SW480 (cell line): ENCODE measurements at places on chromosomes 16 and 17.

DNA sequence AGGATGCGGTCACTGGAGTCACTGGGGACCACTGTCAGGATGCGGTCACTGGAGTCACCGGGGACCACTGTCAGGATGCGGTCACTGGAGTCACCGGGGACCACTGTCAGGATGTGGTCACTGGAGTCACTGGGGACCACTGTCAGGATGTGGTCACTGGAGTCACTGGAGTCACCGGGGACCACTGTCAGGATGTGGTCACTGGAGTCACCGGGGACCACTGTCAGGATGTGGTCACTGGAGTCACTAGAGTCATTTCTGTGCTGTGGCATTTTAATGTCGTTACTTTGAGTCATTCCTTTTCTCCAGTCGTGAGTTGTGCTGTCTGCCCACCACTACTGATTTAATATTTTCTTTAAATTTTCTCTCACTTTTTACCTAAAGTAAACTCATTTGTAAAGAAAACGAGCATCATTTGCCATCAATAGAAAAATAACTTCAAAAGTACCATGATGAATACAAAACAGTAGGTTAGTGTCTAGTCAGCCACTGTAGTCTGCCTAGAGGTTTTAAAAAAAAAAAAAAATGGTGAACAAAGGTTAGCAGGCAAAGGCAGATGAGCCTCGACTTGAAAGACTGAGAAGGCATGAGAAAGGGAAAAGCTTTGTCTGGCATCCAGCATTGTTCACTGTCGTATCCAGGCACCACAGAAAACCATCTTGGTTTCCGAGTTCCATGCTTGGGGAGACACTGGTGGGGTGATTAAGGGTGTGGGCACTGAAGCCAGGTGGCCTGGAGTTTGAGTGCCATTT lies 346.6 kb downstream of the SNX29 start:
- DNase-seq, result peak; percentile 10

DNA sequence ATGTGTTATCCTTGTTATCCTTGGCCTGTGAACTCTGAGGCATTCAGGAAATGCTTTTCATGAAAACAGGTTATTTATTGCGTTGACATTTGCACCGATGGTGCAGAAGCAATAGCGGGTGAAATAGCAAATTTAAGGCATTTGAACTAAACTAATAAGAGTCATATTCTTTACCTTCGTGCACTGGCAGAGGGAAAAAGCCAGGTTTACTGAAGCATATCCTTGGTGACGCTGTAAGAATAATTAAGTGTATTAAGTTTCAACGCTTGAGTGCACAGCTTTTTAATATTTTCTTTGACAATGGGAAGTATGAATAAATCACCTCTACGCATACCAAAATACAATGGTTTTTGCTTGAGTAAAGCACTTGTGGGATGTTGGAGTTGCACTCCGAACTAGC lies 13.6 kb upstream of the KPNA2 start:
- no peak for DNase-seq

DNA sequence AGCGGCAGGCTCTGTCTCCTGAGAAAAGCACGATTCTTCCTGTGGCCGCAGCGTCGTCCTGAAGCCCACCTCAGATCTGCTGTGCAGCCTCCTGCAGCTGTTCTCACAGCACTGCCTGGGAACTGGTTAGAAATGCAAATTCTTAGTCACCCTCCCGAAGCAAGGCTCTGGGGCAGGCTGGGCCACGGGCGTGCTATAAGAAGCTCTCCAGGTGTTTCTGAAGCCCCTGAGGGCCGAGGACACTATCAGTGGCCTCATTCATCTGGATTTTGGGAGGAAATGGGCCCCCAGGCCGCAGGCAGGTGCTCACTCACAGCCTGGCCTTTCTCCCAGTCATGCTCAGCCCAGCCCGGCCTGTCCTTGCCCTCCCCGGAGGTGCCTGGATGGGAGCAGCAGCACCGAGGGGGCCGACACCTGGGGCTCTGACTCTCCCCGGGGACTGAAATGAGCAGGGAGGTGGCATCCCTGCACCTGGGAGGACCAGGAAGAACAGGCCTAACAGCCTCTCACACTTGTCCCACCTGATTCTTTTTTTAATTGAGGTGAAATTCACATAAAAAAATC lies 10.4 kb upstream of the NLRC3 start:
- no peak for DNase-seq

- DNase-seq, result no peak
Measured at GRCh38 chr17:37069087-37069486, 120.3 kb downstream of the AATF start.

DNA sequence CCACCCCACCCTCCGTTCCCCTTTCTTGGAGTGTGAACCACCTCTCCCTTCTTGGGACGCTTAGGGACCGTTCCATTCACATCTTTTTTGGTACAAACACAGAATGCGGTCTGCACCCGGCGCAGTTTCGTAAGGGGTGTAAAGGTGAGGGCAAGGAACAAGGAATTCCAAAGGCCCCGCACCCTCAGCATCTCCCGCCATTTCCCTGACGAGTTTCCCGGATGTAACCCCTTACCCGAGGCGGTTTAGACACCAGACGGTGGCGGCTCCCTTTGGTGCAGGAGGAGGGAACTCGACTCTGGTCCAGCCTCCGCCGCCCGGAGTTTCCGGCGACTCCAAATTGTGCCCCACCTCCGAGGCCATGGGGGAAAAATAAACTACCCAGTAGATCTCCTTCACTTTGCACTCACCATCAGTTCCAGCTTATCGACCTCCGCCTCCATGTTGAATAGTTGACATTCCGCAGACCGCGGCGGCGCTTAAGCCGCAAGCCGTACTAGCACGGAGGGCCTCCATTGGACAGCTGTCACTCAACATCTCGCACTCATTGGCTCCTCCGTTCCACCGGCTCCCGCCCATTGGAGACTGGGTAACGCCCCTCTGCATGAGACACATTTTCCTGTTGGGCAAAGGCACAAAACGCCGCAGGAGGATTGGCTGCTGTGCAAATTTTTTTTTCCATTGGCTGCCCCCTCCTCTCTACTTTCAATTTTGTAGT lies at the start of gene SKA2:
SKA2 (minus strand) TSS at position 466 of the 718 bp plus-strand sequence; CDS start at position 443, 23 bp downstream.
- peak; percentile 100 for DNase-seq

DNA sequence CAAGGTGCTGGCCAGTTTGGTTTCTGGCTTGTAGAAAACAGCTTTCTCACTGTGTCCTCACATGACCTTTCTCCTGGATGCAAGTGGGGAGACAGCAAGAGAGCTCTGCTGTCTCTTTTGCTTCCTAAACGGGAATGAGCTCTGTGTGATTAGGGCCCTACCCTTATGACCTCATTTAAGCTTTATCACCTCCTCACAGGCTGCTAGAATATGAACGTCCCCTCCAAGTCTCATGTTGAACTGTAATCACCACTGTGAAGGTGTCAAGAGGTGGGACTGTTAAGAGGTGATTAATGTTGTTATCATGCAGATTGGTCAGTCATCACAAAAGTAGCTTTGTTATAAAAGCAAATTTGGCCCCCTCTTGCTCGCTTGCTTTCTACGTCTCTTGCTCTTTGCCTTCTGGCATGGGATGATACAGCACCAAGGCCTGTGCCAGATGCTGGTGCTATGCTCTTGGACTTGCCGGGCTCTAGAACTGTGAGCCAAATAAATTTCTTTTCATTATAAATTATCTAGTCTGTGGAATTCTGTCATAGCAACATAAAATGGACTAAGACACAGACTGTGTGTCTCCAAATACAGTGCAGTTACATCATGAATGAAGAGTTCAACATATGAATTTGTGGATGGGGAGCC lies 14.8 kb upstream of the POLR3E start:
- no peak for DNase-seq
